ENCODE measurements at places on chromosomes 12 and 14. TPM values are rescaled to one million over a fixed set of nuclear protein-coding genes. Genes with fewer than 3 reads are reported as not detected.

TMPRSS12 gene
- total RNA-seq, result not detected

SMIM41 gene
- total RNA-seq, result 0.72 TPM

FSCB gene
- not detected for total RNA-seq

SRGAP1 gene
- total RNA-seq, result 7.8 TPM

TMCC3 gene
- 3.5 TPM for total RNA-seq

KRT8 gene
- total RNA-seq, result 33.6 TPM

MANSC1 gene
- 7.0 TPM for total RNA-seq

TSPAN19 gene
- total RNA-seq, result 0.49 TPM

CCDC184 gene
- 0.82 TPM for total RNA-seq

CIDEB gene
- total RNA-seq, result not detected

KLHL42 gene
- total RNA-seq, result 38.4 TPM

TAS2R46 gene
- total RNA-seq, result 0.61 TPM

OTUB2 gene
- 1.4 TPM for total RNA-seq

SIX1 gene
- total RNA-seq, result 7.7 TPM

TDRD9 gene
- not detected for total RNA-seq

PPP4R4 gene
- total RNA-seq, result 9.5 TPM

FGF23 gene
- total RNA-seq, result not detected

PTPRO gene
- total RNA-seq, result 5.2 TPM

GPR65 gene
- not detected for total RNA-seq

OAS3 gene
- 24.8 TPM for total RNA-seq

MYH6 gene
- total RNA-seq, result not detected

WNT5B gene
- 0.64 TPM for total RNA-seq

MMP17 gene
- 26.2 TPM for total RNA-seq

SMCO2 gene
- not detected for total RNA-seq

FAR2 gene
- 14.8 TPM for total RNA-seq

SERPINA12 gene
- not detected for total RNA-seq

PPP1R1A gene
- not detected for total RNA-seq

LRP1-AS gene
- not detected for total RNA-seq

CCDC91 gene
- 30.9 TPM for total RNA-seq

CELA1 gene
- not detected for total RNA-seq

CPNE6 gene
- total RNA-seq, result not detected

LBHD2 gene
- not detected for total RNA-seq

ANGEL1 gene
- total RNA-seq, result 7.7 TPM

FOXG1 gene
- not detected for total RNA-seq

GPR132 gene
- total RNA-seq, result not detected

GUCY2C gene
- total RNA-seq, result not detected

ADAMTS20 gene
- 0.98 TPM for total RNA-seq

RPL10L gene
- not detected for total RNA-seq

RNASE1 gene
- not detected for total RNA-seq

PIANP gene
- total RNA-seq, result 0.08 TPM

Data from A375 (cell line).